Thymus (tissue), 14 donors: ENCODE measurements at places on chromosomes 6 and 20.
A peak's percentile ranks its signal among the peaks of the same experiment; 100 is the strongest.

DNA sequence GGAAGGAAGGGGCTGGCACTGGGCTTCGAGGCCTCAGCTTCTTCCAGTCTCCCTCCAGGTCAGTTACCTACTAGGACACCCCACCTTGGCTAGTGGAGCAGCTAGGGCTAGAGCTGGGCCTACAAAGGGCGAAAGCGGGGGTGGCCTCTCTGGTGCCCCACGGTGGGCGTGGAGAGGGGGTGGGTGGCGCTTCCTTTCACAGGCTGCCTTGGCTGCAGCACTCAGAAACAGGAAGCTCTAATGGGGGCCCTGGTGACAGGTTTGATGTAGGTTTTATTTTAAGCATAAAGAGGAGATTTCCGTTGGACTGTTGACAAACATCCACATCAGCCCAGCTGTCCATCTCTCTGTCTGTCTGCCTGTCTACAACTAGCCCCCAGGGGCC, 13.4 kb downstream of the FAM110A start:
- peak overlapping the region; percentile 72 for H3K4me3 ChIP-seq
- H3K4me1 ChIP-seq = peaks cover 34% of the 10 kb centered on the region
- H3K36me3 ChIP-seq = no peaks in the 10 kb centered on the region
- H3K27me3 ChIP-seq = peaks cover 10% of the 10 kb centered on the region
- peak overlapping the region; percentile 85 for H3K27ac ChIP-seq
- peak; percentile 71 for DNase-seq

GRCh38 chr6:33314943-33315792, 1.3 kb upstream of the TAPBP start:
- peaks cover 35% of the 10 kb centered on the region for H3K36me3 ChIP-seq
- peaks cover 19% of the 10 kb centered on the region for H3K4me1 ChIP-seq
- H3K4me3 ChIP-seq = peak overlapping the region; percentile 94
- DNase-seq = no peak
- H3K27me3 ChIP-seq = no peaks in the 10 kb centered on the region

GRCh38 chr20:44761423-44761822, 15.8 kb downstream of the KCNK15 start:
- no peaks in the 10 kb centered on the region for H3K4me1 ChIP-seq
- H3K27ac ChIP-seq = no peak overlapping the region
- H3K27me3 ChIP-seq = peaks cover 17% of the 10 kb centered on the region
- H3K36me3 ChIP-seq = no peaks in the 10 kb centered on the region

DNA sequence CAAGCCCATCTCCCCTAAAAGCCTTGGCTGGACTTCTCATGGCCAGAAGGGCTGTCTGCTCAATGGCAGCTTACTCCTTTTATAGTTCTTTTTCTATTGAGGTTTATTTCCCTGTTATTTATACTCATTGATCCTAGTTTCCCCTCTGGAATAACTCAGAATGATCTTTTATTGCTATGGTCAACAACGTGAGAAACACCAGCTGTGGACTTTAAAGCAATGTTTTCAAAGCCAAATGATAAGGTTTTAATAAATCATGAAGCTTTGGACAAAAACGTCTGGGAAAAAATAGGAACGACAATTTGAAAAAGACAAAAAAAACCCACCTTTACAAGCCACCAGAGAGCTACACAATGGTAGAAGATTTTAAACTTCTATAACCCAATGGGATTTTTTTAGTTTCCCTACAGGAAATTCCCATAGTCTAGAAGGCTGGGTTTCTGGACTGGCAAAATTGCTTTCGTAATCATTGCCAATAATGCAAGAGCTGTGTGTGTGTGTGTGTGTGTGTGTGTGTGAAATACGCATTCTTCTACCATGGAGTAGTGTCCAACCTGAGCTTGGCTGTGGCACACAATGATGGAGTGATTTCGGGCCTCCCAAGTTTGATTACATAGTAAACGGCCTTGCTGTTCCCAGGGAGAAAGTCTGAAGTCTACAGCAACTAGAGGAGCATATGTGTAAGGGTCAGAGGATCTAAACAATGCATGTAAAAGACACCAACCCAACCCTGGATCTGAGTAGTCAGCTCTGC, 396.0 kb downstream of the SYNE1 start:
- no peak overlapping the region for H3K4me3 ChIP-seq
- H3K4me1 ChIP-seq = no peaks in the 10 kb centered on the region
- H3K36me3 ChIP-seq = peaks cover 67% of the 10 kb centered on the region
- H3K27ac ChIP-seq = no peak overlapping the region
- no peak for DNase-seq
- no peaks in the 10 kb centered on the region for H3K27me3 ChIP-seq

GRCh38 chr6:44858998-44859397, 469.1 kb upstream of the RUNX2 start:
- DNase-seq = no peak
- no peaks in the 10 kb centered on the region for H3K27me3 ChIP-seq
- H3K4me3 ChIP-seq = no peak overlapping the region
- no peaks in the 10 kb centered on the region for H3K4me1 ChIP-seq

DNA sequence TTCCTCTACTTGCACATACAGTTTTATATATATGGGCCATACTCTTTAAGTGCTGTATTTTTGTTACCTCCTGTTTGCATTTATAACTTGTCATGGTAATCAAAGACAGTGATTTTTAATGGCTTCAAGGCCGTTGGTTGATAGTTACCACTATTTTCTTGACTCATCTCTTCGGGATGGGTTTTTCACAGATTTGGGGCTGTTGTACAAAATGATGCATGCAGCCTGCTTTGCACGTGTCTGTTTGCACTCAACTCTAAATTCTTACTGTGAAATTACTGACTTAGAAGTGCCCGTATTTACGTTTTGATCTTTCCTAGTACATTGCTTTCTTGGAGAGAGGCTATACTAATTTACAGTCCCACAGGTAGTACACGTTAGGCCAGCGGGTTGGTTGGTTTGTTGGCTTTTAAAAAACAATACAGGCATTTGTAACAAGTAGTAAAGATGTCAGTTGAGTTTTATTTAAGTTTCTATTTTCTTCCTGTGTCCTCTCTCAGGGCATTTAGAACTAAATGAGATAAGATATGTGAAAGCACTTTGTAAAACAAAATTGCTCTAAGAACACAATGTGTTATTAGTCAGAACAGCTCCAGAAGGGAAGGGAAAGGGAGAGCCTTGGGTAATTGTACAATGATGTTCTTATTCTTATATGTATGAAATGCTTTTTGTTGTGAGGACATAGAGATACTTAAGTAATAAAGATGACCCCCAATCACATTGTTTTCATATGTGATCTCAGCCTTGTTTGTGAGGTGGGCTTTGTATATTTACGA, 11.7 kb downstream of the JARID2 start:
- no peak overlapping the region for H3K27ac ChIP-seq
- H3K27me3 ChIP-seq = no peaks in the 10 kb centered on the region
- peaks cover 33% of the 10 kb centered on the region for H3K4me1 ChIP-seq
- no peak overlapping the region for H3K4me3 ChIP-seq
